ENCODE measurements at places on chromosomes 2 and 18. TPM values are rescaled to one million over a fixed set of nuclear protein-coding genes. Genes with fewer than 3 reads are reported as not detected.

The AGXT gene
- 0.18 TPM for total RNA-seq

The EVX2 gene
- not detected for total RNA-seq

The UGT1A10 gene
- total RNA-seq = 0.13 TPM

The SCYGR4 gene
- total RNA-seq = not detected

The IL1F10 gene
- not detected for total RNA-seq

The NETO1 gene
- total RNA-seq = 6.5 TPM

The RGPD8 gene
- 17.1 TPM for total RNA-seq

GRCh38 chr2:167258712-167259111, 370.4 kb downstream of the XIRP2 start:
- no peak overlapping the region for H3K27ac ChIP-seq
- H3K4me1 ChIP-seq = no peaks in the 10 kb centered on the region
- no peaks in the 10 kb centered on the region for H3K36me3 ChIP-seq
- H3K4me3 ChIP-seq = no peak overlapping the region
- no peak for DNase-seq
- H3K27me3 ChIP-seq = no peaks in the 10 kb centered on the region

DNA sequence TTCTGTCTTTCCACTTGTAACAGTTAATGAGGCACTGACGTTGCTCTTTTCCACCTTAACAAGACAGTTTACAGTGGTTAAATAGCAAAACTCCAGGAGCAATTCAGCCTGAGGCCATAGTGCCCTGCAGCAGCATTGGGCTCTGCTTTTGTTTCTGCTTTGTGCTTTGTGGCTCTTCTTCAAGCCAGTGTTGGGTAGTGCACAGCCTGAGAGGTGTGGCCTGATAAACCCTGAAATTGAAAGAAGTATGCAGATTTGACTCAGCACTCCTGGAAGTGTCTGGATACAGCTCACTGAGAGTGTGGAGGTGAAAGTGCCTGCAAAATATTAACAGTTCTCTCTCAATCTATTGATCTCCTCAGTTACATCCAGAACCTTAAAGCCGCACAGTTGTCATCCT, 63.0 kb downstream of the STK25 start:
- DNase-seq = no peak
- no peaks in the 10 kb centered on the region for H3K27me3 ChIP-seq
- H3K4me1 ChIP-seq = no peaks in the 10 kb centered on the region
- H3K36me3 ChIP-seq = peaks cover 55% of the 10 kb centered on the region

GRCh38 chr2:232527905-232528470, 2.0 kb downstream of the CHRND start:
- no peak overlapping the region for H3K27ac ChIP-seq
- H3K4me3 ChIP-seq = no peak overlapping the region
- DNase-seq = no peak

DNA sequence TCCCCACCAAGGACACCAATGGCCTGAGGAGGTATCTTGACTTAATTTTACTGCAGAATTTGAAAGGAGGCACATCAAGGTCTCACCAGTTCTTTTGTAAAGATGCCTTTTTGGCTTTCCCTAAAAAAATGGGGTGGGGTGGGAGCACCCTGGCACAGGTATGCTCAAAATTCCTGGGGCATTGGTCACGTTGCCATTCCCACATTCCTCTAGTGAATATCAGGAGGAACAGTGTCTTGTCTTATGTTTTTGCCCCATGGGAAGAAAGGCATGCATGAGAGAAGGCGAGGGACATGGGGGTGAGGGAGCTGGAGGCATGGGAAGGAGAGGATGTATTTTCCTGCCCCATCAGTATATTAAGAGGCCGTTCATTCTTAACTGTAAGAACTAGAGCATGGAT, 275.3 kb downstream of the CMPK2 start:
- no peaks in the 10 kb centered on the region for H3K27me3 ChIP-seq
- DNase-seq = no peak
- H3K36me3 ChIP-seq = no peaks in the 10 kb centered on the region
- H3K27ac ChIP-seq = no peak overlapping the region

GRCh38 chr18:9643549-9643948, 29.2 kb upstream of the PPP4R1 start:
- H3K27me3 ChIP-seq = no peaks in the 10 kb centered on the region
- H3K4me1 ChIP-seq = no peaks in the 10 kb centered on the region
- peak; percentile 65 for DNase-seq
- peak overlapping the region; percentile 97 for H3K27ac ChIP-seq
- no peak overlapping the region for H3K4me3 ChIP-seq

- H3K27ac ChIP-seq = no peak overlapping the region
- no peak overlapping the region for H3K4me3 ChIP-seq
- no peaks in the 10 kb centered on the region for H3K27me3 ChIP-seq
- H3K4me1 ChIP-seq = no peaks in the 10 kb centered on the region
Measured at GRCh38 chr18:12721495-12722275, 18.8 kb downstream of the PSMG2 start.

- H3K36me3 ChIP-seq = no peaks in the 10 kb centered on the region
- H3K4me3 ChIP-seq = no peak overlapping the region
- H3K27ac ChIP-seq = no peak overlapping the region
- DNase-seq = no peak
- no peaks in the 10 kb centered on the region for H3K27me3 ChIP-seq
- H3K4me1 ChIP-seq = peaks cover 2% of the 10 kb centered on the region
Measured at GRCh38 chr2:22282916-22283315, 1102.1 kb upstream of the KLHL29 start.

DNA sequence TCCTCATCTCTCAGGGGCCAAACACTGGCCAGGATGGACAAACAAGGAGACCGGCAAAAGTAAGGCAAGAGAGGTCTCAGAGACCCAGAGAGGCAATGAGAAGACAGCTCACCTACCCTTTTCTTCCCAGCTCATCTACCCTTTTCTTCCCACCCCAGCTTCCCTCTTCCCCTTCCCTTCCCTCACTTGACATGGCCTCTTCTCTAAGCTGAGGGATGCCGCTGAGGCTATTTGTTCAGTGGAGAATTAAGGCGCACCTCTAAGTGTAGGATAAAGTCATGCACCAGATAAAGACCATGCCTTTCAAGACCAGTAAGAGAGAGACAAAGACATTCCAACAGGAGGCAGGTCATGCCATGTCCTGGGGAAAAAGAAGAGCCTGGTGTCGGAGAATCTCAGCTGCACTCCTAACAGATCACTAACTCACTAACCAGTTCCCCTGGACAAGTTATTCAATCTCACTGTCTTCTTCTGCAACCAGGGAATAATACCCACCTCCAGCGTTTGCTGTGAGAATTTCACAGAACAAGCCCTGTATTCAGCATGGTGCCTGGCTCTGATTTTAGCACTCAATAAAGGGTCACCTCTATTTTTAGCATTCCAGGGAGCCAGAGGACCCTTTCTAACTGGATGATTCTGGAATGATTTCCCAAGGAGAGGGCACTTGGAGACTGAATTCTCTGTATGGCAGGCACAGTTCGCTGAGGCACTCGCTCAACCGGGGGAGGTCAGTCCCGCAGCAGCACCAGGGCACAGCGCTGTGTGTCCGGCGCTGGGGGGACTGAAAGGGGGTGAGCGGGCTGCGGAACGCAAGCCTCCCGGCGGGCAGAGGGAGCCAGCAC, 3.0 kb upstream of the FOSL2 start:
- peaks cover 19% of the 10 kb centered on the region for H3K27me3 ChIP-seq
- H3K4me1 ChIP-seq = no peaks in the 10 kb centered on the region
- peak overlapping the region; percentile 87 for H3K4me3 ChIP-seq
- DNase-seq = peak; percentile 85

- H3K4me3 ChIP-seq = no peak overlapping the region
- H3K4me1 ChIP-seq = no peaks in the 10 kb centered on the region
- no peak overlapping the region for H3K27ac ChIP-seq
- no peak for DNase-seq
- H3K36me3 ChIP-seq = no peaks in the 10 kb centered on the region
- H3K27me3 ChIP-seq = peaks cover 10% of the 10 kb centered on the region
Measured at GRCh38 chr2:113132414-113133021, 5.1 kb downstream of the IL1RN start.

DNA sequence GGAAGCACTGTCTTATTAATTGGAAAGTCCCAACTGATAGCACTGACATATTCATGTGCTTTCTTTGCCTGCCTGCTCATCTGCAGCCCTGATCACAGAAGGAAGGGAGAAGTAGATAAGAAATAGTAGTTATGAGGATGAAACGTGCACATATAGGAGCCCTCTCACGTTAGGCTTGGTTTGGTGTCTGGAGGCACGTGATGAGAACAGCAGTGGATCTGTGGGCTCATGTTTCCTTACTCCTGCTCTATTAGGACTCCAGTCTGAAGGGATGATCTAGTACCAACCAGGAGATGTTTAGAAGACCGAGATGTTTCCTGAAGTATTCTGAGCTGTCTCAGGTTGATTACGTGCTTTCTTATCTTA, 84.9 kb downstream of the MAP4K4 start:
- no peak for DNase-seq
- H3K36me3 ChIP-seq = no peaks in the 10 kb centered on the region
- no peak overlapping the region for H3K4me3 ChIP-seq
- peaks cover 7% of the 10 kb centered on the region for H3K4me1 ChIP-seq

GRCh38 chr2:146730882-146731281, 1113.9 kb upstream of the ACVR2A start:
- no peaks in the 10 kb centered on the region for H3K36me3 ChIP-seq
- no peak overlapping the region for H3K4me3 ChIP-seq
- no peak overlapping the region for H3K27ac ChIP-seq
- DNase-seq = no peak
- H3K4me1 ChIP-seq = peaks cover 5% of the 10 kb centered on the region
- H3K27me3 ChIP-seq = peaks cover 5% of the 10 kb centered on the region

GRCh38 chr2:121690095-121690494, 40.8 kb upstream of the CLASP1 start:
- DNase-seq = no peak
- H3K27me3 ChIP-seq = no peaks in the 10 kb centered on the region
- no peak overlapping the region for H3K4me3 ChIP-seq
- no peaks in the 10 kb centered on the region for H3K4me1 ChIP-seq
- H3K36me3 ChIP-seq = no peaks in the 10 kb centered on the region
- H3K27ac ChIP-seq = no peak overlapping the region

DNA sequence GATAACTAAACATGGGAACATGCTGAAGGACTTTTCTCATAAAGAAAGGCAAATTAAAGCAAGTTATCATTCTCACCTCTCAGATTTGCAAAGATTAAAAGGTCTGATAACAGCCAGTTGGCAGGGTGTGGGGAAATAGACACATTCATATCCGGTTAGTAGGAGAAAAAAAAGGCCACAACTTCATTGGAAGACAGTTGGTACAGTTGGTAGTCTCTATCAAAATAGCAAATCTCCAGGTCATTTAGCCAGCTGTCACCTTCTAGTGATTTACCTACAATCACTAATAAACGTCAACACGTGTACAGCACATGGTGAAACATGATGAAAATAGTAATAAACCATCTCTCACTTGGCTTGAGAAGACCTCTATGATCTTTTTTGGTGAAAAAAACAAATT, 16.6 kb downstream of the INPP5D start:
- H3K36me3 ChIP-seq = no peaks in the 10 kb centered on the region
- no peaks in the 10 kb centered on the region for H3K27me3 ChIP-seq
- no peak overlapping the region for H3K27ac ChIP-seq
- no peaks in the 10 kb centered on the region for H3K4me1 ChIP-seq
- H3K4me3 ChIP-seq = no peak overlapping the region
